Cortex of kidney (tissue), 1 donor: ENCODE measurements at places on chromosomes 3 and 15.

DNA sequence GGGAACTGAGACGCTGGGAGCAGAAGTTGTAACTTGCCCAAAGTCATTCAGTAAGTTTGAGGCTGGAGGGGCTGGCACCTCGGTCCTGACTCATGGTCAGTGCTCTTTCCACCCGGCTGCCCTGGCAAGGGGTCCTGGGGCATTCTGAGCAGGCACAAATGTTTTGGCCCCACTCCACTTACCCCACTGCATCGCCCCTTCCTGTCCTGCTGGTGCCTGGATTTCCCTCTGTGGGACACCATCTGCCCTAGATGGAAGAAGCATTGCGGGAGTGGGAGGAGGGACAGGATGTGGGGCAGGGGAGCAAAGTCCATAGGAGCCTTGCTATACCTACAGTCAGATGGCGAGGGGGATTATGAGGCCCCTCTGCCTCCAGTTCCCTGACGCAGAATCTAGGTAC, 4.5 kb downstream of the CORO2B start:
- DNase-seq: no peak

- no peak for DNase-seq
These were observed 67.2 kb downstream of the DNASE1L3 start for GRCh38 chr3:58143417-58144055.

- DNase-seq: no peak
These were observed 103.9 kb upstream of the MB21D2 start for GRCh38 chr3:193021506-193022010.

DNA sequence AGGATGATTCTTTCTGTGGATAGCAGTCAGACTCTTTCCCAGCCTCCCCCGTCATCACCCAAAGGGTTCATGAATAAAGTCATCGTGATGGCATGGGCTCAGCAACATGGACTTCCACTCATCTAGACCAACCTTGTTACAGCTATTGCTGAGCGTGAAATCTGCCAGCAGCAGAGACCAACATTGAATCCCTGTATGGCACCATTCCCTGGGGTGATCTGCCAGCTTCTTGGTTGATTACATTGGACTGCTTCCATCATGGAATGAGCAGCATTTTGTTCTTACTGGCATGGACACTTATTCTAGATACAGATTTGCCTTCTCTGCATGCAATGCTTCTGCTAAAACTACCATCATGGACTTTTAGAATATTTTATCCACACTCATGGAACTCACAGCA, 195.6 kb upstream of the AZI2 start:
- DNase-seq: no peak

DNA sequence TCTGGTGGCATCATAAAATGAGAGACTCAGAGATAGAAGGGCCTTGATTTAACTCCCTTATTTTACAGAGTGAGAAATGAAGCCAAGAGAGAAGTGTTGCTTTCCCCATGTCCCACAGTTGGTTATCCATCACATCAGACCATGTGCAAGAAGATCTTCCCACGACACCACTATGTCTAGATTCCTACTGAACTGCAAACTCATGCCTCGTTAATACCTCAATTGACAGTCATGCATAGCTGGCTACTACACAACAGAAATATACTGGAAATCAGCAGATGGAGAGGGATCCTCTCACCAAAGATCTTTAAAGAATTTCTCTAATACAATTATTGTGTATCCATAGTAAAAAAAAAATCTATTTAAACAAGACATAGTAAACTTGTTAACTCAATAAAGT, 33.3 kb downstream of the PEAK1 start:
- DNase-seq: no peak

- no peak for DNase-seq
These were observed 31.6 kb downstream of the FAM227B start for GRCh38 chr15:49589030-49589429.

- DNase-seq: no peak
These were observed 19.2 kb upstream of the IGF2BP2 start for GRCh38 chr3:185844051-185844450.

DNA sequence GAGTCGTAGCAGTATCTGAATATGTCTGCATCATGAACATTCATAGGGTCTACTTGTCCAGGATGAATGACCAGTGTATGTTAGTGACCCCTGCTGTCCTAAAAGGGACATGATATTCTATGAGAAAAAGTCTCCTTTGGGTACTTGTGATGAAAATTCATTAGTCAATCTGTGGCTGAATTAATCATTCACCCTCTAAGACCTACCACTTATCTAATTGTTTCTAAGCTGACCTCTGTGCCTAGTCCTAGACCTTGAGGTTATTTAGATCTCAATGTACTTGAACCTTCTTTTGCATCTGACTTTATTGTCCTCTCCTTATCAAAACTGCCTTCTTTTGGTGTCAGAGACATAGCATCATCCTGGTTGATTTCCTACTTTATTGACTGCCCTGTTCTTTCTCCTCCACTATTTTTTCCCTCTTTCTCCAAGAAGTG, 799.3 kb downstream of the DIPK2A start:
- DNase-seq: no peak

DNA sequence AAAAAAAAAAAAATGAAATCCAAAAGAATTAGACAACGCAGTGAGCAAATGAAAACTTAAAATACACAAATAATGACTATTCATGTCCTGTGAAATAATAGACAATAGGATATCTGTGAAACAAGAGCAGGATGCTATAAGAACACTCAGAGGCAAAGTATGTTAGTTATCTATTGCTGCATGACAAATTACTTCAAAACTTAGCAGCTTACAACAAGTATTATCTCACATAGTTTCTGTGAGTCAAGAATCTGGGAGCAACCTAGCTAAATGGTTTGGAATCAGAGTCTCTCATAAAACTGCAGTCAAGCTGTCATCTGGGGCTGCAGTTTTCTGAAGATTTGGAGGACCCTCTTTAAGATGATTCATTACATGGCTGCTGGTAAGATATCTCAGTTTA, 36.5 kb upstream of the ZMAT3 start:
- DNase-seq: no peak

DNA sequence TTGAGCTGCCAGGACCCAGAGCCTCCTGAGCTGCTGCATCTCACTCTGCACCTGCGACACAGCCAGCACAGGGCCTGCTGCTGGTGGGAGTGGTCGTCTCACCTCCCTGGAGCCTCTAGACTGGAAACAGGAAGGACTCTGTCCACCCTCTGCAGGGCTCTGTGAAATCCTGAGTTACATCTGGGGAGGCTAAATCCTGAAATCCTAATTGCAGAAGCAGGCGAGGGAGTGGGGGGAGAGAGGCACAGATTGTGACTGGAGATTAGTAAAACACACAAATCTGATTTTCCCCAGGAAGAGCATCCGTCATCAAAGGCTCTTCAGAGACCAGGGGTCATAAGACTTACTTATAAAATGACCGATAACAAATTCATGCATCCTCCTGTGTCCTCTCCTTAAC, 31.6 kb upstream of the GABRG3 start:
- no peak for DNase-seq

- DNase-seq: no peak
These were observed 487.6 kb downstream of the NAALADL2 start for GRCh38 chr3:175346573-175347356.

- DNase-seq: no peak
These were observed 13.4 kb upstream of the ZNF639 start for GRCh38 chr3:179309225-179310078.

DNA sequence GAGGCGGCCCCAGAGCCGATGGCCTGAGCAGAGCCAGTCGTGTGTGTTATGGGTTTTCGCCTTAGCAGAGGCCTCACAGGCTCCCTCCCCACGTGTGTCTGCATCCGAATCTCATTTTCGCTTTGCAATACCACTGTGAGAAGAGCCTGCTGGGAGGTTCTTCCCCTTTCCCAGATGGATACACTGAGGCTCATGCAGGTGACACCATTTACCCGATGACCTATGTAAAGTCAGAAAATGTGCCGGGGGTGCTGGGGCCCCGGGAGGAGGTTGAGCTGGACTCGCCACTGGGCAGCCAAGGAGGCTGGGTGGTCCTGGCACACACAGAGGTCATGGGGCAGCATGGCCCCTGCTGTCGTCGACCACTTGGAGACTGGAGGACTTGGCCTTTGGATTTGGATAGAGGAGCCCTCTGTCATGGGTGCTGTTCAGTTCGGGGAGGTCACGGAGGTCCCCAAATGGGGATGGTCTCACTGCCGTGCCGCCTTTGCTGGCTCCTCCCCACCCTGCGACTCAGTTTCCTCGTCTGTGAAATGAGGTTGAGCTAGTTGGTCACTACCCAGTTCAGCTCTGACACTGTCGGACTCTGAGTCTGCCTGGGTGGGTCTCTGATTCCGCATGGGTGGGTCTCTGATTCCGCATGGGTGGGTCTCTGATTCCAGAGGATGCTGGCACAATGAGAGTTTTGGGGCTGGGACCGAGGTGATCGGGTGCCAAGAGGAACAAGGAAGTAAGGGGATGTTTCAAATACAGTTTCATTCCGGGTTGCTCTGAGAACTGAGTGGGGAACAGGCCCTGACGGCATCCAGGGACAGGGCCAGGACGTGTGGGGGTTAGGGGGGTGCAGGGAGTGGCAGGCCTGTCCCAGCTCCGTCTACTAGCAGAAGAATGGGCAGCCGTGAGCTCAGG, 23.2 kb upstream of the MUC4 start:
- no peak for DNase-seq

- no peak for DNase-seq
These were observed 2.9 kb upstream of the SATB1 start for GRCh38 chr3:18428036-18428435.

GRCh38 chr3:133280586-133280985, 119.3 kb upstream of the BFSP2 start:
- no peak for DNase-seq

DNA sequence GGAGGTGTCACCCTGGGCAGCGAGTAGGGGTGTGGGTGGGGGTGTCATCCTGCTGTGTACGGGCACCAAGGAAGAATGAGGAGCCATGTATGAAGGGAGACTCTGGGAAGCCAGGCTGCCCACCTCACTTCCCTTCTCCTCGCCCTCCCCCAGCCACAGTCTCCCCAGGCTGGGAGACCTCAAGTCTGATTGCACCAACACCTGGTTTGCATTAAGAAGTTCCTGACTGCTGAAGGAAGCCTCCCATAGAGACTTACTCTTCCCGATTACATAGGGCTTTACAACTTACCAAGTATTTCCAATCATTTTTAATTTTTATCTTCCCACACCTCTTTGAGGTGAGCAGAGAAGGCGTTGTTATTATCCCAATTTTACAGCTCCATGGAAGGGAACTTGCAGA, 29.5 kb upstream of the SMAD3 start:
- no peak for DNase-seq

DNA sequence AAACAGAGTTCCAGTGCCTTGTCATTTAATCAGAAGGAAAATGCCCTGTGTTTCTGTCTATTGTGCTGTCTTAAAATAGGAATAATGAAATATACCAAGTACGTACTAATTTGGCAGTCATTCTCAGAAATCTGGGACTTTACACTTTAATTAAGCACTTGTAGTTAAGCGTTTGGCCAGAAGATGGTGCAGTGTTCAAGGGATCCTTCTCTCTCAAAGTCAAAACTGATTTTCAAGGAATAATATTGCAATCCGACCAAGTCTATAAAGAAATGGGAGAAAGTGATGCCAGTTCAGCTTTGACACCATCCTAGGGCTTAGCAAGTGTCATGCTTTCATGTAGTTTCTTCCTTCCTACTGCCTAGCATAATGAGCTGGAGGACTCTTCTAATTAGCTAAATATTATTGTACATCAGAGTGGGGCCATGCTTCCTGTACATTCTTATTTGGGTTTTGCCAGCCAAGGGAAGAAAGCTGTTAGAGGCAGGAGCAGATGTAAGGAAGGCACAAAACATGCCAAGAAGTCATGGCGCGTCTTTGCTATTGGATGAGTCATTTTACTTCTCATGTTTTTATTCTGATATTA, 64.8 kb downstream of the SAMMSON start:
- DNase-seq: no peak

DNA sequence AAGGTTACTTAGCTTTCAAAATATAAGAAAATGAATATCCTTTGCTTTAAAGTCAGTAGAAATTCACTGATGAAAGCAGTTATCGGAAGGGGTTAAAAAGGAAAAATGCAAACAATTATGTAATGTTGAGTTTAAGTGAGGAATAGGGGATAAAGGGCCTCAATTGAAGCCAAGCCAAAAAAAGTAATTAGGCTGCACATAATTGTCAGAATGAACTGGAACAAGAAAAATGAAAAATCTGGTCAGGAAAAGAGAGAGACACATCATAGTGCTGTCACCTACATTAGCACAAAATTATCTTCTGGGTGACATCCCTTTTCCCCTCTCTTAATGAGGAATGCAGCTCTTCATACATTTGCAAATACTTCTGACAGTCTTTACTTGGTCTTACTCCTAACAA, 48.8 kb upstream of the PIK3R4 start:
- DNase-seq: no peak

GRCh38 chr3:115790759-115791158, 167.4 kb downstream of the GAP43 start:
- DNase-seq: no peak

DNA sequence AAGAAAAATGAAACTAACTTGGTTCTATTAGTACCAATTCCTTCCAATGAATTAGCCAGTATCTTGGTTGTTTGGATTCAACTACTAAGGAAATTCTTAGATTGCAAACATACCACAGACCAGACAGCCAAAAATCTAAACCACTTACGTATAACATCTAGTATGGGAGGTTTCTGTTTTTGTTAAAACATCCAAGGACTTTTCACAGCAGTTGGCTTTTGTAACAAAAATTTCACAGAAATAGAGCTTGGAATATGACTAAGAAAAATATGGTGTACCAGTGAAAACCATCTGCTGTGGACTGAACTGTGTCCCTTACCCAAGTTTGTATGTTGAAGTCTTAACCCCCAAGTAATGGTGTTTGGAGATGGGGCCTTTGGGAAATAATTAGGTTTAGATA, 199.2 kb downstream of the OTOL1 start:
- no peak for DNase-seq

DNA sequence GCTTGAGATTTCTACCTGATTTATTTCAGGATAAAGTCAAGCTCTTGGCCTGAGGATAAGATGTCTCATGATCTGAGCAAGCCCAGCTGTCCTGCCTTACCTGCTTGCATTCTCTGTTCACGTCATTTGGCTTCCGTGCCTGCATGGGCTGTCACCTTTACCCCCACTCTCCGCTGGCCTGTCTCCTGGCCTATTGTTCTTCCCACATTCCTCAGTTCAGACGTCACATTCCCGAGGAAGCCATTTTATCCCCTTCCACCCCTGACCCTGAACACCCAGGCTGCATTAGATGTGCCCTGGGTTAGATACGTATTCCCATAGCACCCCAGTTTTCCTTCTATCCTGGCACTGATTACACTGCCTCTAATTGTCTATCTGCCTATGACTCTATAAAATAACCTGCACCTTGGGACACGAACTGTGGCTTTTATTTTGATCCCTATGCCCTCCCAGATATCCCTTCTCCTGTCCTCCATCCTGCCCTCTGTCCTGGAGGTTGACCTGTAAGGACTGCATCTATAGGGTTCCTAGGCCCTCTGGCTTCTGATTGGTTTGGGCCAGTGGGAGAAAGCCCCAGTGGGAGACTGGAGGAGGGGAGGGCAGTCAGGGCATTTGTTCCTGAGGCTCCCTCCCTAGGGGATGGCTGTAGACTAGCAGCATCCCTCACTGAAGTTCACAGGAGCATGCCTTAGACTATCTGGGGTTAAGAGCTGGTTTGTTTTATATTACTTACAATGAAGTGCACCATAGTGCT, 19.2 kb upstream of the UBE2Q2 start:
- DNase-seq: no peak

GRCh38 chr15:89096664-89097063, 8.4 kb downstream of the ABHD2 start:
- no peak for DNase-seq
